ENCODE measurements at places on chromosomes 3 and 15. TPM values are rescaled to one million over a fixed set of nuclear protein-coding genes. Genes with fewer than 3 reads are reported as not detected.

DNA sequence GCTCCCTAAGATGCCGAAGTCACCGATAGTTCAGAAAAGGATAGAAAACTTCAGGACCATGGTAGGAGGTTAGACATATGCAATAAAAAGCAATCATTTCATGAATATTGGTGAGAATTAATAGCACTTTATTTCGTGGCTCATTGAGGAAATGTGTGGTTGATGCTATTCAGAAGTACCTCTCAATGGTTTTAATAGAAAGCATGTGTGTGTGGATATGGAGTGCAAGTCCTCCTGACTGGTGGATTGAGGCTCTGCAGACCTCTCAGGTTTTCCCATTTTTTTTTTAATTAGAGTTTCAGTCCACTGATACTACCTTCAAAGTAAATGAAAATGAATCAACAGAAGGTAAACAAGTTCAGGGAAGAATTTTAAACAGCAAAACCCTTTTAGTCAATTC is 384.3 kb upstream of the RARB start:
- no peak for DNase-seq

DNA sequence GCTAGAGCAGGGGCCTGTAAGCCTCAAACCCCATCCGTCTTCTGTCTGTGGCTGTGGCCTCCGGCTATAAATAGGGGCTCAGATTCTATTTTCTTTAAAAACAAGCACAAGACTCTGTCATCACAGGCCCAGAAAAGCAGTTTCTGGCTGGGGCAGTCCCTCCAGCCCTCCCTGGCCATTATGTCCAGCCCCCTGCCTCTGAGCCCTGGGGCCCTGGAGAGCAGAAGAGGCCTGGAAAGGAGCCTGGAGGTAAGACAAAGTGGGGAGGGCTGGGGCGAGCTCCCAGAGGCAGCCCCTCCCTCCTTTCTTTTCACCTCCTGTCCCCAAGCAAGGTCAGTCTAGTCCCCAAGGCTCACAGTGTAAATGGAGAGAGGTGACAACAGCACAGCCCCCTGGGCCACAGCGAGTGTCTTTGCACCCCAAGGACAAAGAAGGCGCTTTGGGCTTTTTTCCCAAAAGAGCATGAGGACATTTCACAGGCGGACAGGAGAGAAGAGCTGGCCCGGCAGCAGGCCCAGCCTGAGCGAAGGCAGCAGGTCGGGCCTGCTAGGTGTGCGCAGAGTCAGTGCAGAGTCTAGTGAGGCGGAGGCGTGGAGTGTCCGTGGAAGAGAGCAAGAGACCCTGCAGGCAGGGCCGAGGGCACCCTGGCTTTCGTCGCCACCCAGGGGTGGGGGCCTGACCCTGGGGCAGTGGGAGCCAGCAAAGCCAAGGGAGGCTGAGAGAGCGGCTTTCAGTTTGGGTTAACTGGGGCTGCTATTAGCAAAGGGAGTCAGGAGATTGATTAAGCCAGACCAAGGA is 188.3 kb downstream of the TBC1D2B start:
- DNase-seq, result no peak

- DNase-seq, result no peak
Observed at GRCh38 chr3:58161435-58162398, 49.1 kb downstream of the DNASE1L3 start.

Gene WDR93
- polyA plus RNA-seq, result 1.9 TPM

GRCh38 chr3:59482684-59483083 is 432.9 kb upstream of the CFAP20DC start:
- no peak for DNase-seq

GRCh38 chr3:101351829-101352228 is 31.5 kb upstream of the IMPG2 start:
- DNase-seq, result no peak

Data from right lung (tissue), 10 donors.